ENCODE measurements at places on chromosomes 16 and 17.

GRCh38 chr16:1042866-1043265, 29.7 kb upstream of the SSTR5 start:
- DNase-seq: no peak

DNA sequence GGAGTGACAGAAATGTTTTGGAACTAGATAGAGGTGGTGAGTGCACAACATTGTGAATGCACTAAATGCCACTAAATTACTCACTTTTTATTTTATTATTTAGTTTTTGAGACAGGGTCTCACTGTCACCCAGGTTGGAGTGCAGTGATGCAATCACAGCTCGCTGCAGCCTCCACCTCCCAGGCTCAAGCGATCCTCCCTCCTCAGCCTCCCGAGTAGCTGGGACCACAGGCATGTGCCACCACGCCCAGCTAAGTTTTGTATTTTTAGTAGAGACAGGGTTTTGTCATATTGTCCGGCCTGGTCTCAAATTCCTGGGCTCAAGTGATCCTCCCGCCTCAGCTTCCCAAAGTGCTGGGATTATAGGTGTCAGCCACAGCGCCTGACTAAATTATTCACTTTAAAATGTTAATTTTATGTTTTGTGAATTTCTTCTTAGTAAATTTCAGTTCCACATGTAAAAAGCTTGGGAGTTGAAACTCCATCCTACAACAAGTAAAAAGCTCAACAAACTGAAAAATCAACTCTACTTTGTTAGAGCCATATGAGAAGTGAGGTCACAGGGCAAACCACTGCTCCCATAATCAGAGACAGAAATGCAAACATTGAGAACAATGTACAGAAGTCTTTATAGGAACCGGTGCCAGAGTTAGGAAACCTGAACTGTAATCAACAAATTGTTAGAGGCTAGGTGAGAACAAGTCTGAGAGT, 13.8 kb upstream of the SLC5A10 start:
- no peak for DNase-seq

- DNase-seq: no peak
Observed at GRCh38 chr16:58280846-58281301, 14.0 kb downstream of the PRSS54 start.

DNA sequence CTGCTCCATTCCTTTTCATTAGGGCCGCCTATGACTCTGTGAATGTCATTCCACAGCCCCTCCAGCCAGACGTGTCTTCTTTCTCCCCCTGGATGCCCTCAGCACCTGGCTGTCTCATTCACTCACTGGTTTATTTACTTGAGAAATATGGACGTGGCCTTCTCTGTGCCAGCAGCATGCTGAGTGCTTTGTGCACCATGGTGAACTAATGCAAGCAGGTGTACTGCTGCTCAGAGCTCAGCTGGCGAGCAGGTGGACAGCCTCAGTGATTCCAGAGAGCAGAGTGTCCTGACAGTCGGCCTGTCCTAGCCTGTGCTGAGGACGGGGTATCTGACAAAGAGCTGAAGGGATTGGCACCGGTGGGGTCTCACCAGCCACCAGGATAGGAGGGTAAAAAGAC, 96.7 kb downstream of the GNAO1 start:
- DNase-seq: no peak
